ENCODE measurements at places on chromosomes 6 and 20. TPM values are rescaled to one million over a fixed set of nuclear protein-coding genes. Genes with fewer than 3 reads are reported as not detected.

The LTB gene
- 1.9 TPM for total RNA-seq

The C6orf118 gene
- 0.45 TPM for total RNA-seq

The GPX5 gene
- 0.28 TPM for total RNA-seq

The COL20A1 gene
- total RNA-seq: 1.9 TPM

DNA sequence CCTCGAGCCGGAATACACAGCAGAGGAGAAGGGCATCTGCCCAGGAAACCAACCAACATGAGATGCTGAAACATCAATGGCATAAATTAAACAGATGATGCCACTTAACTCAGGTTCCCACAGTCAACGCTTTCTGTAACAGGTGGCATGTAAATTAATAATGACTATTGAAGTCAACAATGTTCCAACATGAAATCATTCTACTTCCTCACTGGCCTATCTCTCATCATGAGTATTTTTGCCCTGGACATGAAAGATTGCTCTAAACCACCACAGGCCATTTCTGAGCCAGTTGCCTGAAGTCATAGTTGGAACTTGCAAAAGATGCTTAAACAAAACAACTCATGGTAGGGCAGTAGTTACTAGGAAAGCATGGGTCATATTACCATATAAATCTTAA, 397.9 kb upstream of the JARID2 start:
- ATAC-seq: no peak

- ATAC-seq: peak; percentile 89
These were observed 33.7 kb downstream of the RNF146 start for GRCh38 chr6:127300411-127300810.

DNA sequence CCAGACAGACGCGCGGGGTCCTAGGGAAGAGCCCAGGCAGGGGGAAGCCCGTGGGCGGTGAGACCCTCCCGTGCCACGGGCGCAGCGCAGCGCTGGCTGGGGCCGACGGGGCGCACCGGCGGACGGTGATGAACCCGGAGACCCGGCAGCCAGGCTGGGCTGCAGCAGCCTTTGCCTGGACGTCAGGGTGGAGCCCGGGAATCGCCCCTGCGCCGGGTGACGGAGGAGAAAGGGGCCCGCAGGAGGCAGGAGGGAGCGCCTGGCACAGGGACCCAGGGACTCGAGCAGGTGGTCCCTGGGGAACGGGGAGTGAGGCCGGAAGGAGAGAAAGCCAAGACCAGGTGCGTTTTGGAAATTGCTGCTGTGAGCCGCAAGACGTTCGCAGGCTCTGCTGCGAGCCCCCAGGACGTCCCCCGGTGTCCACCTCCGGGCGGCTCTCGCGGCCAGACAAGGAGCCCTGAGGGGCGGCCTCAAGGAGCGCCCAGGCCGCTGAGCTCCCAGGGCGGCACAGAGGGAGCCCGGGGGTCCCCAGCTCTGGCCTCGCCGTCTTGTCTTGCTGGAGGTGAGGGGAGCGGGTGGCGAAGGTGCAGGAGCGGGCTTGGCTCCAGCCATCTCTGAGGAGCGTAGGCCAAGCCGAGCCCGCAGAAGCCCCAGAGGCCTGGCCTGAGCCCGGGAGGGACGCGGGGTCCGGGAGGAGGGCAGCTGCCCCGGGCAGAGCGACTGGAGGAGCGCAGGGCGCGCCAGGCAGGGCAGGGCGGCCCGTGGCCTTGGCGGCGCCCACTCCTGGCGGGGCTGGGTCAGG, 191.2 kb upstream of the PDE10A start:
- no peak for ATAC-seq

DNA sequence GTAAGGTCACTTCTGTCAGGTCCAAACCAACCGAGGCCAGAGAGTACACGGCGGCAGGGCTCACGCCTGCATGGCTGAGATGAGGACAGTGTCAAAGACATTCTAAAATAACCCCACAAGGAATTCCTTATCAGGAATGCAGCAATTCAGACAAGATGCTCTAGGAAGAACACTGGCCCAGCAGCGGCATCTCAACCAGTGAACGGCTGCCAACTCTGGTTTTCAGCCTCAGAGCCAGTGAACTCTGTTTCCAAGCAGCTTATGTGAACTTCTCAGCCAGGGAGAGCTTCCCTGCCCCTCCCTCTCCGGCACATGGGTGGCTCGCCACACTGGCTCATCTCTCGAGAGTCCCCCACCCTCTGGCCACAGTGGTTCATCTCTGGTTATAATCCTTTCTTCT, 36.9 kb downstream of the KCNQ2 start:
- ATAC-seq: peak; percentile 79

GRCh38 chr6:118656847-118657451, 5.6 kb upstream of the CEP85L start:
- no peak for ATAC-seq

DNA sequence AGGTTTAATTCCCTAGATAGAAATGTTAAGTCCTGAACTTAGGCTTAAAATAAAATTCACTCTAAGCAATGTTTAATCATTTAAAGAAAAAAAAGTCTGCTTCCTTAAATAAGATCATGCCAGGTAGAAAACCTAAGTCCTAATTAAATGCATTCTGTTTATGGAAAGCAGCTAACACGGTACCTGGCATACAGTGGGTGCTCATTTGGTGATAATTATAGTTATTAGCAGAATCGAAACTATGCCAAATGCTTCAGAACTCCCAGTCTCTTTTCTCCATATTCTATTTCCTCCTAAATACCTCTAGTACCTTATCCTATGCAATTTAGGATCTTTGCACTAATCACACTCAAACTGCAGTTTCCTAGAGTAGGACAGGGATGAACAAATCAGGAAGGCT, 331.8 kb downstream of the EPHA7 start:
- no peak for ATAC-seq

DNA sequence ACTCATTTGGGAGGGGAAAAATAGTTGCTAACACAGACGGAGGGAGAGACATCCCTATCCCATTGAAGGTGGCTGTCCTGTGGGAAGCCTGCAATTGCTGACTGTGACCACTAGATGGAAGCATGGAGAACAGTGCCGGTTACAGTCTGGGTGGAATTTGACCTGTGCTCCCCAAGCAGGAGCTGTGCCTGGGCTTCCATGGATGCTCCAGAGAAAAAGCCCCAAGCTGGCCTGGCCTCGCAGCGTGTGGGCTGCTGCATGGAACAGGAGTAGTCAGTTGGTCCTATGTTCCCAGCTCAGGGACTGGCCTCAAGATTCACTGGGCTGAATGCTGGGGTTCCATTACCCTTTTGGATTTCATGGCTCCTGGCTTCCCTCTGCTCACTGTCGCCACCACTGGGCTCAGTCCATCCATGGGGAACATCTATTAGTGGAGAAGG, 116.3 kb upstream of the CHD6 start:
- ATAC-seq: peak; percentile 79

GRCh38 chr6:148464319-148465010, 121.8 kb downstream of the SASH1 start:
- peak; percentile 88 for ATAC-seq

- peak; percentile 82 for ATAC-seq
These were observed 9.9 kb upstream of the SPATS1 start for GRCh38 chr6:44332585-44332984.

DNA sequence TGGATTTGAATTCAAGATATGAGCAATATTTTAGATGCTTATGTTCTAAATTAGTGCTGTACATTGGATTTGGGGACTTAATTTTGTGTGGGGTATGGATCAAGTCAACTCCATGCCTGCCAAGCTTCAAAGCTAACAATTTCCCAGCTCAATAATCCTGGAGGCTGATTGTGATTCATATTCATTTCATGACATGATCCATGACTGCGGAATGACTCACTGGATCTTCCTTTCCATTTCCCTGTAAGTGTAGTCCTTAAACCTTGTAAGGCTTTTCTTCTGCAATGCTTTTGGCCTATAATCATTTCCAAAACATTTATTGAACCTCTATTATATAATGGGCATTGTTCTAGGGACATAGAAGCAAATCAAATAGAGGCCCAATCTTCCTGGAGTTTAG, 44.7 kb upstream of the CCN2 start:
- peak; percentile 27 for ATAC-seq

GRCh38 chr6:28000351-28001045, 43.5 kb downstream of the OR2B6 start:
- no peak for ATAC-seq

DNA sequence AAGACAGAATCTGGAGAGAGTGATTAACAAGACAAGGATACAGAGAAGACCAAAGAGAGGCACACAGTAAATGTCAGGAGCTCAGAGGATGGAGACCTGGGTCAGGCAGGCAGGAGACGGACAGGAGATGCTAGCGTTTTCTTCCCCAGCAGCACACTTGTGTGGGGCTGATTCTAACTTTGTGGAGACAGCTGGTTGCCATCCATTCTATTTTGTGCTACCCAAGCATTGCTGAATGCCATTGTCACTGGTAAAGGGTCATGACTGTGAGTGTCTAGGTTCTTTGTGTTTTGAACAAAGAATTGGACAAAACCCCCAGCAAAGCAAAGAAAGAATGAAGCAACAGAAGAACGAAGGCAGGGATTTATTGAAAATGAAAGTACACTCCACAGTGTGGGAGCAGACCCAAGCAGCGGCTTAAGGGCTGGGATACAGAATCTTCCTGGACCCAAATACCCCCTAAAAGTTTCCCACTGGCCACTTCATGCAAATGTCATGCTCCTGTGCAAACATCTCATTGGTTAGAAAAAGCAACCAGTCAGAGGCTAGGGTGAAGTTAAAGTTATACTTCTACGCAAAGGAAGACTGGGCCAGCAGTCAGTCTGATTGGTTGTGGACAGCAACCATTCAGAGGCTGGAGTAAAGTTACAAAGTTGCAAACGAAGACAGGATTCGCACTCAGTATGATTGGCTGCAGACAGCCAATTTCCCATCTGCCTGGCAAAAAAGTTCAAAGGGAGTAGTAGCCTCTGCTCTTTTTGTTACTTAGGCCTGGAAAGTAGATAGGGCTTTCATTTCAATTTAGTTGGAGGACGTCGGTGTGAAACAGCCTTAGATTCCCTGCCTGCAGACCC, 17.5 kb downstream of the PTK7 start:
- ATAC-seq: peak; percentile 52

DNA sequence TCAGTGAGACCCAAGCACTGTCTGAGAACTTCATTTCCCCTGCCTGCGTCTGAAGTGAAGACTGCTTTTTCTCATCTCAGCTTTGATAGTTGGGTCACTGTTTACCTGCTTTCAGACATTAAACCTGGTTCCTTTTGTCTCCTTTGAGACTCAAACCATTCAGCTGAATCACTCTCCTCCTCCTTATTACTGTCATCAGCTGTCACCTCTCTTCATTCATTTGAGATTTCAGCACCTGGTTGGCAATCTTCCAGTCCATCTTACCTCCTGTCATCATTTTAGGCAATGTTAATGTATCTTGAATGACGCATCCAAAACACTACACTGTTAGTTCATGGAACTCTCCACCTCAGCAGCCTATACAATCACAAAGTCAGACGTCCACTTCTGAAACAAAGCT, 34.3 kb upstream of the SOX4 start:
- no peak for ATAC-seq

DNA sequence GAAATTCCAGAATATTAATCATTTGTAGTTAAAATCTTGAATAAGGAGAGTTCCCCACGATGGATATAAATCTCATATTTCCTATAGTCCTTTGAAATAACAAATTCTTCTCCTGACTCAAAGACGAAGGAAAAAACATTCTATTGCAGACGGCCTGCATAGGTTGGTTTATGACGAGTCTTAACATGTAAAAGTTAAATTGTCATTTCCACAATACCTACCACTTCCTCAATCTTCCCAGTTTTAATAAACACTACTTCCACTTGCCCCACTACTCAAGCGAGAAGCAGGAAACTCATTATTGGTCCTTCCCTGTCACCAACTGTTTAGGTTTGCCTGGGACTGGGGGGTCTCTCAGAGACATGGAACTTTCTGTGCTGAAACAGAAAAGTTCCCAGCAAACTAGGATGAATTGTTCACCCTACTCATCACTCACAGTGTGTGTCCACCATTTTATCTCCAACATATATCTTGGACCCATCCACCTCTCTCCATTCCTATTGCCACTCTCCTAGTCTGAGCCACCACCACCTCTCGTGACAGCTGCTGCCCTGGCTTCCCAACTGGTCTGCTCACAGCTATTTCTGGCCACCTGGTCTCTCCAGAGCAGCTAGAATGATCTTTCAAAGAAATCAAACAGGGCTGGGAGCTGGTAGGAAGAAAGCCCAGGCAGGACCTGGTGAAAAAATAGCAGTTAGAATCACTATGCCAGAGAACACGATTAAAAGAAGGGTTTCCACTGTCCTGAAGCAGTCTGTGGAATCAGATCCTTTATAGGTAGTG, 15.1 kb upstream of the ZSCAN9 start:
- no peak for ATAC-seq

DNA sequence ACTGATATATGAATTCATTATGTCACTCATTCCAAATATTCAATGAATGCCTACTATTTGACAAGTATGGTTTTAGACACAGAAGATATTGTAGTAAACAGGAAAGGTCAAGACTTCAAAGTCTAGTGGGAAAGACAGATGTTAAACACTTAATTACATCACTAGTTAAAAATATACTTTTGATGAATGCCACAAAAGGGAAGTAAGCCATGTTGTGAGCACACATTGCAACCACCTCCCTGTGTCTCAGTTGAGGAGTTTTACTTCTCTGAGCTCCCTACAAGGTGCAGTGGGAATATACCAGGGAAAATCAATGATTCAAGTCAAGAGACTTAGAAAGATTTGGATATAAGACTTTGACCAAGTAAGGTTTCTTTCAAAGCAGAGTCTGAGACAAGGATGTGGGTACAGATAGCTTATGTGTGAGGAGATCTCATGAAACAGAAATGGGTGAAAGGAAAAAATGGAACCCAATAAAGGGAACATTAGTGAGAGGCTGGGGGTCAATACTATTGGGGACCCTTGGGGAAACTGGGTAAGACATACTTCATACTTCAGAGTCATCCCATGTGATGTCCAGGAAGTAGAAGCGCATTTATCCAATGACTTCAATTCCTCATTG, 503.7 kb downstream of the KIF16B start:
- no peak for ATAC-seq

GRCh38 chr6:13303668-13304017, 24.7 kb downstream of the TBC1D7 start:
- no peak for ATAC-seq

DNA sequence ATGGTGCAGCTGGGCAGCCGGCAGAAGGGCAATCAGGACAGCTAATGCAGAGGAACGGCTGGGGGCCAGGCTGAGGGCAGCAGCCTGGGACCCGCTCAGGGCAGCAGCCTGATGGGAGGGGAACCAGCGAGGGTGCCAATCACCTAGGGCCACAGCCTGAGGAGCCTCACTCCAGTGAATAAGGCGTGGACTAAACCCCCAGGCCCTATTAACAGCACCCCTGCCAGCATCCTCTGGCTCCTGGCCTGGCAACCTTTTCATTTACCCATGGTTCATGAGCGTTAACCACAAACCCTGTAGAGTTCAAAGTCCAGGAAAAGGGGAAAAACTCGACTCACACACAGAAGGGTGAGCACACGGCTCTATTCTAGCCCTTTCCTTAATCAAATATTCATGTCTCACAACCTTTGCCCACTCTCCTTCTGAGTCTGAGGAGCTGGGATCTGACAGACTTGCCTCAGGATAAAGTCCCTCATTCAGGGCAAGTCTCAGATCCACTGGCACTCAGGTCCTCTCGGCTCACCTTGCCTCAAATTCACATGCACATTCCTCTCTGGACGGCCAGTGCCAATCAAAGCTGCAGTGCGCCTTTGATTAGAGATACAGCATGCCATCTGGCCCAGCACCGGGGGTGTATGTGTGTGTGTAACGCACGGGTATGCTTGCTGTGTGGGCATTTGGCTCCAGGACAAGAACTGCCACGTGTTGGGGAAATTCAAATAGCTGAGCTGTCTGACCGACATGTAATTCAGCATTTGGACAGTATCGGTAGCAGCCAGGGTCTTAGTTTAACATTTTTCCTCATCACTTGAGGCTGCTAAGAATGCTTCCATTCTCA, 86.9 kb upstream of the TRAF3IP2 start:
- no peak for ATAC-seq
